Stomach (tissue), 19 donors: ENCODE measurements at places on chromosomes 4 and X. TPM values are rescaled to one million over a fixed set of nuclear protein-coding genes. Genes with fewer than 3 reads are reported as not detected.
A peak's percentile ranks its signal among the peaks of the same experiment; 100 is the strongest.

- H3K36me3 ChIP-seq: no peaks in the 10 kb centered on the region
- H3K4me1 ChIP-seq: peaks cover 12% of the 10 kb centered on the region
- H3K27me3 ChIP-seq: peaks cover 26% of the 10 kb centered on the region
- peak overlapping the region; percentile 73 for H3K4me3 ChIP-seq
Observed at GRCh38 chr4:148445860-148446330, 3.7 kb upstream of the NR3C2 start.

GRCh38 chr4:73816814-73817213 lies 19.7 kb upstream of the CXCL6 start:
- H3K27me3 ChIP-seq: no peaks in the 10 kb centered on the region
- no peak for DNase-seq
- H3K36me3 ChIP-seq: no peaks in the 10 kb centered on the region
- H3K27ac ChIP-seq: no peak overlapping the region

DNA sequence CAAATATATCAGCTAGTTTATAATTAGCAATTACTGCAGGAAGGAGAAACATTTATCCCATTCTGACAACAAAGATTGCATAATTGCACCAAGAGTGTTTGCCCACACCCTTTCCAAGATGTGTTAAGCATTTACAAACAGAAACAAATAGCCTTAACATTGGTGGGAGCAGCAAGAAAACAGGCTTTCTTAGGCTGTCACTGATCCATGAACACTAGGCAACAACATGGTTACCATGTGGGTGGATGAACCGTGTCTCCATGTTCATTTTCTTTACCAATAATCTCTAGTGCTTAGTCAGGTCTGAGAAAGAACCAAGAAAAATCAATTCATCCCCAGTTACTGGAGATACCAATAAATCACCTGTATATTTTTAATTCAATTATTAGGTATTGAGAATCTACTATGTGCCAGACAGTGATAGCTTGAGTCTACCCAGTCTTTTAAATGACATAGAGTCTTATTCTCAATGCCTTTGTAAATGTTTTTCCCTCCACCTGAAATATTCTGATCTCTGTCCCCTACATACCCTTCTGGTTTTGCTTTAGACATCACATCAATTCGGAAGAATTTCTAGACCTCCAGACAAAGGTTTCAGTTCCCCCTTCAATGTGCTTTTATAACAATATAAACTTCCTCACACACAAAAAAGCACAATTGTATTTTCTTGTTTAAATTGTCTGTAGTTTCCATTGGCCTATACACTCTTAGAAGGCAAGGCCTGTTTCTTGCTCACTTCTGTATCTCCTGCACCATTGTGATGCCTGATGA lies 286.6 kb downstream of the PPP1R2C start:
- H3K36me3 ChIP-seq: no peaks in the 10 kb centered on the region
- H3K4me3 ChIP-seq: no peak overlapping the region
- H3K27me3 ChIP-seq: no peaks in the 10 kb centered on the region

The LRIT3 gene
- 0.13 TPM for polyA plus RNA-seq

GRCh38 chrX:153685751-153686696 lies 1.7 kb upstream of the SLC6A8 start:
- H3K4me3 ChIP-seq: no peak overlapping the region
- DNase-seq: peak; percentile 34
- no peaks in the 10 kb centered on the region for H3K4me1 ChIP-seq
- no peaks in the 10 kb centered on the region for H3K36me3 ChIP-seq
- peak overlapping the region; percentile 77 for H3K27ac ChIP-seq
- H3K27me3 ChIP-seq: peaks cover 21% of the 10 kb centered on the region

DNA sequence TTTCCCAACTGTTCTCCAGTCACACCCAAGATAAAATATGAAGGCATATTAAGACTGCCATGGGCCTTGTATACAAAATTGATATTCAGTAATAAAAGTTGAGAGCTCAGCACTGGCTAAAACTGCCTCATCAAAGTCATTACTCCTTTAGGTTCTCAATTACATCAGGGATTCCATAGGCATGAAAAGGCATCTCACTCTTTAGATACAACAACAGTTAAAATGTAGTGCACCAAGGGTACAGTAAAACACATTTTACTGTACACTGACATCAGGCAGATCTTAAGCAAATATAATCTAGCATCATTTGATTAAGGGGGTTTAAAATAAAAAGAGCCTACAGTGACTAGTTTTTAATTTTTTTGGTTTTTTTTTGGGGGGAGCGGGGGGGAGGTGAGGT lies 107.7 kb downstream of the PPP3CA start:
- no peak overlapping the region for H3K27ac ChIP-seq
- no peak overlapping the region for H3K4me3 ChIP-seq
- H3K27me3 ChIP-seq: no peaks in the 10 kb centered on the region
- H3K36me3 ChIP-seq: no peaks in the 10 kb centered on the region
- H3K4me1 ChIP-seq: no peaks in the 10 kb centered on the region

DNA sequence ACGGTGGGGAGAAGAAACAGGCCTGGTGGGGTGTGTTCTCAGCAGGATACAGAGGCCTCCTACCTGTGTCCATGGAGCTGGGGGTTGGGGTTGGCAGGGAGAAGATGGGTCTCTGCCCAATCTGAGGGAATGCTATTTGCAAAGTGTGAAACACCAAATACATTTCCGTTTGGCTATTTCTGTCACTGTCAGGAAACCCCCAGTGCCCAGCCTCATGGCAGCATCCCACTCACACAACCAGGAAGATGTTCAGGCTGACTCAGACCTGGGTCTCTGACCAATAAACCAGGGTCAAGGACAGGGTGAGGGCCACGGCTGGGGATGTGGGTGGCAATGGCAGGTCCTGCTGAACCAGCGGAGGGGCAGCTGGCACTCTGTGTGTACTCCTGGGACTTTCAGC lies 41.3 kb downstream of the BCOR start:
- DNase-seq: no peak
- no peak overlapping the region for H3K27ac ChIP-seq
- H3K4me3 ChIP-seq: no peak overlapping the region
- no peaks in the 10 kb centered on the region for H3K4me1 ChIP-seq
- peaks cover 34% of the 10 kb centered on the region for H3K36me3 ChIP-seq

The PLAC1 gene
- polyA plus RNA-seq: not detected

The PRR32 gene
- not detected for polyA plus RNA-seq
